CD4-positive, alpha-beta T cell treated with Interleukin-6 at 100 ng/mL for 8 hours (primary cell): ENCODE measurements at places on chromosomes 6 and 20.

- DNase-seq, result no peak
These were observed 147.0 kb downstream of the CDH26 start for GRCh38 chr20:60104993-60105803.

- DNase-seq, result no peak
These were observed 14.0 kb downstream of the APMAP start for GRCh38 chr20:24978513-24978912.

GRCh38 chr6:89267918-89268317 is 47.2 kb downstream of the GABRR2 start:
- DNase-seq, result no peak

GRCh38 chr6:10309457-10310329 is 105.2 kb downstream of the TFAP2A start:
- no peak for DNase-seq

- DNase-seq, result no peak
These were observed 366.3 kb downstream of the CDKAL1 start for GRCh38 chr6:20900389-20901160.

DNA sequence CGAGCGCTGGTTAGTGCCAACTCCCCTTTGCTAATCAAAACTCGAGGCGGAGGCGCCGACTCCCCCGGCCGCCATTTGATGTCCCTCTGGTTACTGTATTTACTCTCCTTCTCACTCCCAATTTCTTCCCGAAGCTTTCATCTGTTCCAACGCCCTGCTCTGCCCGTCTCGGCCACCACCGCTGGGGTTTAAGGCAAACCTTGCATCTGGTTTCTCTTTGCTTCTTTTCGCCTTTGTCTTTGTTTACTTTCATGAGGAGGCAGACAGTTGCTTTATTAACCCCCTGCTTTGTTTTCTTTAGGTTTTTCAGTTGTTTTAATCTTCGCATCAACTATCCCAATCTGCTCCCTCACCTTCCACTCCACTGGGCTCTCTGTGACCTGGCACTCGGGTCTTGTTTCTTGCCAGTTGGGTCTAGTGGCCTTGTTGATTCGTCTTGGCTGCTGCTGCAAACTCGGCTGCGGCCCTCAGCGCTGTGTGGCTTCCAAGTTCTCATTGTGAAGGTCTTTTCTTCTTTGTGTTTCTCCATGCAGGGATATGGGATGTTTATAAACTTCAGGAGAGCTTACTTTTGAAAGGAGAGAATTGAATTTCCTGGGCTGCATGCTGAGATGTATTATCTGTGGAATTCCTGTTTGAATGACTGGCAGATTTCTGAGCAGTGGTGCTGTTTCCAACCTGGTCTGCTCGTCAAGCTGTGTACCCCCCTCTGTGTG is 155.1 kb downstream of the CDC5L start:
- no peak for DNase-seq

GRCh38 chr20:52332230-52332629 is 140.7 kb upstream of the ZFP64 start:
- no peak for DNase-seq

DNA sequence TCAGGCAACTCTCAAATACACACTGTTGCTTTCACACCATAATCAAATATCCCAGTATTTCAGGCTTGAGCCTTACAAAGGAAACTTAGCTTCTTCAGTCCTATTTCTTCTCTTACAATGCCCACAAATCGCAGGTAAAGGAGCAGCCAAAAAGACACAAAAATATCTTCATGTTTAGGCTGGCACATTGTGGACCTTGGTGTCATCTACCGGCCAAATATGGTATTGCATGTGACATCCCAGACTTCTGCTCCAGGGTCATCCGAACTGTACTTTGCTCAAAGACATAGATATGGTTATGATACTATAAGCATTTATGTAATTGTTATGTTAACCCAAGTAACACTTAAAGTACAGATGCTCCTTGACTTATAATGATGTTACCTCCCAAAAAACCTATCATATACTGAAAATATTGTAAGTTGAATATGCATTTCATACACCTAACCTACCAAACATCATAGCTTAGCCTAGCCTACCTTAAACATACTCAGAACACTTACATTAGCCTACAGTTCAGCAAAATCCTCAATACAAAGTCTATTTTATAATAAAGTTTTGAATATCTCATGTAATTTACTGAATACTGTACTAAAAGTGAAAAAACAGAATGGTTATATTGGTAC is 4.6 kb downstream of the OR2H2 start:
- peak; percentile 41 for DNase-seq

- DNase-seq, result no peak
These were observed 43.4 kb upstream of the SUPT3H start for GRCh38 chr6:45420909-45421708.

GRCh38 chr6:44487586-44487985 is 100.1 kb downstream of the CDC5L start:
- DNase-seq, result no peak
